ENCODE measurements at places on chromosomes 12 and 14.

DNA sequence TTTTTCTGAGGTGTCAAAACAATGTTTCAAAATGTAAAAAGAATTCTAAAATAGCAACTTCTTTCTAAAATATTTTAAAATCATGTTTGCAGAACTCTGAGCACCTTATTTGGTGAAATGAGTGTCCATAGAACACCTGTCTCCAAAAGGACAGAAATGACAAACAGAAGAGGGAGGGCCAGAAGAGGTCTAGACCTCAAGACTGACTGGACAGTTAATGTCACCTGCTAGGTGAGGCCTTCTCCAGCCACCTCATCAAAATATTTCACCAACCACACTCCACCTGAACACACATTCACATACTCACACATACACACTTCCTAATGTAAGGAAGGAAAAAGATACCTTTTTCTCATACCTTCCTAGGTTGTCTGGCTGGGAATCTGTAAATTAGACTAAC lies 147.8 kb upstream of the PLEKHA5 start:
- DNase-seq = no peak

- no peak for DNase-seq
These were observed 46.9 kb downstream of the SLC25A47 start for GRCh38 chr14:100370003-100370402.

DNA sequence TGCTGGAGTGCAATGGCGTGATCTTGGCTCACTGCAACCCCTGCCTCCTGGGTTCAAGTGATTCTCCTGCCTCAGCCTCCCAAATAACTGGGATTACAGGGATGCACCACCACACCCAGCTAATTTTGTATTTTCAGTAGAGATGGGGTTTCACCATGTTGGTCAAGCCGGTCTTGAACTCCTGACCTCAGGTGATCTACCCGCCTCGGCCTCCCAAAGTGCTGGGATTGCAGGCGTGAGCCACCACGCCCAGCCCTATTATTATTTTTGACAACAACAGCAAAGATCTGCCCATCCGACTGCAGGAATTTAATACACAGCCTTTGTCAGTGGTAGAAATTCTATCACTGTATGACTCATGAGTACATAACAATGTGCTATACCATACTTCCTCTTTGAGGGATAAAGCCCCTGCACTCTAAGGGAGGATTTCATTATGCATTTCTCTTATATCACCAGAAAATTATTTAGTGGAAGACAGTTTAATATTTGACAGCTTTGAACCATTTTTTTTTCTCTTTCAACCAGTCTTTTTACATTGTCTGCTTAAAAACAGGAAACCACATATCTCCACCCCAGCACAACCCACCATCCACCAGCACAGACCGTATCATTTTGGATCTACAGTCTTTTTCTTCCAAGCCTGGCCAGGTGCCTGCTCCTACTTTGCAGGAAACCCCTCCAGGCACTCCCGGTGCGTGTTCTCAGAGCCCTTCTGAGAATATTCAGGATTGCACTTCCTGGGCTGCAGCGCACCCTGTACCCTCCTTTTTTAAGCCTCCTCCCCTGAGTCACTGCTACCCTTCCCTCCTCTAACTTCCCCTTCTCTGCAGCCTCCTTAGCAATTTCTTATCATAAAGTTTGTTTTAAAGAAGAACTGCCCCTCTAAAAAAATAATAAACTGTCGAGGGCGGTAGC lies 594 bp downstream of the ARHGDIB start:
- peak; percentile 44 for DNase-seq

GRCh38 chr12:51262758-51263177 lies 7.4 kb downstream of the SMAGP start:
- no peak for DNase-seq

DNA sequence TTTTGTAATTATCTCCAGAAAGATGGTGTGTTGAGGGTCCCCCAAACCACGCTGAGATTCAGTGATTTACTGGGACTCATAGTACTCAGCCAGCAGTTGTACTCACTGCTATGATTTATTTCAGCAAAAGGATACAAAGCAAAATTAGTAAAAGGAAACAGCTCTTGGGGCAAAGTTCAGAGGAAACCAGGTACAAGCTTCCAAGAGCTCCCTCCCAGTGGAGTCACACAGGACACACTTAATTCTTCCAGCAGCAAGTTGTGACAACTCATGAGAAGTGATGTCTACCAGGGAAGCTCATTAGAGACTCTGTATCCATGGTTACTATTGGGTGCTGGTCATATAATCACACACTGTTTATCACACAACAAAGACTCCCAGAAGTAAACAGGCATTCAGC lies 38.7 kb downstream of the TTC8 start:
- no peak for DNase-seq

- DNase-seq = no peak
These were observed 4.2 kb downstream of the TAMALIN start for GRCh38 chr12:52010692-52011601.

DNA sequence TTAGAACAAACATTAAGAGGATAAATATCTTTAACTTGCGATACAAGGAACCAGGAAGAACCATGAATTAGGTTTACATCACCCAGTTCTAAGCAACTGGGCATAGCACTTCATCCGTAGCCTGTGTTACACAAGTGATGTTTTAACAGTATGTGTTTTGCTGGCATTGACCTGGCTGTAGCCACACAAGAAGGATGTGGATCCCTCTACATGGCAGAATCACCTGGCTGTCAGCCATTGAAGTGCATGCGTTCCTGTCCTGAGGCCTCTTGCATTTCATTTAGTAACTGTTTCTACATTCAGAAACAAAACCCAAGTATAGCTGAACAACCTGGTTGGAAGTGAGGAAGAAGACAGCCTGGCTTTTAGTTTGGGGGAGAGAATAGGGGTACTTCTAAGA lies 72.2 kb downstream of the TGFB3 start:
- no peak for DNase-seq

GRCh38 chr12:49015196-49015595 lies 3.4 kb downstream of the PRKAG1 start:
- DNase-seq = no peak

GRCh38 chr14:101110729-101111619 lies 207.5 kb upstream of the RTL1 start:
- no peak for DNase-seq

DNA sequence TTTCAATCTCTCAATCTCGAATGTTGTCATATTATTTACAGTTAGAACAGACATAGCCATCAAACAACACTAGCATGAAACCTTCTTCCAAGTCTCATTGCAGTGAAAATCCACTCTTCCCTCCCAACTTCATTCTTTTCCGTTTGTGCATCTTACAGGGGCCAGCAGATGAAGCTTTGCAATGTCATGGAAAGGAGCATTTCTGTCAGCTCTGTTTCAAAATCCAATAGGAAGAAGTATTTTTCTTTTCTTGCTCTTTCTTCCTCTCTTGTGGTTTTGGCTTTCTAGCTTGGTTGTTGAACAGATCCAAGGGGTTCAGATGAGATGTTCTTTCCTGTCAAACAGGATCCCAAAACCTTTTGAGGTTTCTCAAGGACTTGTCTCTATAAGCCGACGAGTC lies 416.6 kb downstream of the AEBP2 start:
- DNase-seq = no peak

DNA sequence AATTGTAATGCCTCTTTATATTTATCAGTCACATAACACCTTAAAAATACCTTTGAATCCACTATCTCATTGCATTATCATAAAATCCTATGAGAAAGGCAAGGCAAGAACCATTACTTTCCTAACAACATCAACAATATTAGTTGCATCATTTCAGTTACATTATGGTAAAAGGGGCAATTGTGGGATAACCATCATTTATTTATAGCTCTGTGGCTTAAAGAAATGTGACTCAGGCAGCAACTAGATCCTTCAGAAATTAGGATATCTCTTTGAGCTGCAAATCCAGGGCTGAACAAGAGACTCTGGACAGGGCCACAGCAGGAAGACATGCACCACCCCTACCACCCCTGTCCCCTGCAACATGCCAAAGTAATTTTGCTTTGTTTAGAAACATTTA lies 36.4 kb downstream of the EPS8 start:
- no peak for DNase-seq

- DNase-seq = no peak
These were observed 38.8 kb downstream of the TESC start for GRCh38 chr12:117060246-117060928.

GRCh38 chr14:75429562-75429961 lies 1.7 kb downstream of the JDP2 start:
- DNase-seq = no peak

DNA sequence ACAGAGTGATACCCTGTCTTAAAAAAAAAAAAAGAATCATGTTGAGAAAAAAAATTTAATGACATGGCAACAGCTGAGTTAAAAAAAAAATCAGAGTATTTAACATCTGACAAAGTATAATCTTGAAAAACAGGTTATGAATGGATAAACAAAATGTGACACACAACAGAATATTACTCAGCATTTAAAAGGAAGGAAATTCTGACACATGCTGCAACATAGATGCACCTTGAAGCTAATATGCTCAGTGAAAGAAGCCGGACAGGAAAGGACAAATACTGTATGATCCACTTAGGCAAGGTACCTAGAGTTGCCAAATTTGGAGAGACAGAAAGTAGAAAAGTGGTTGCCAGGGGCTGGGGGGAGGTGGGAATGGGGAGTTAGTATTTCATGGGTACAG lies 19.4 kb upstream of the EIF2B2 start:
- no peak for DNase-seq

DNA sequence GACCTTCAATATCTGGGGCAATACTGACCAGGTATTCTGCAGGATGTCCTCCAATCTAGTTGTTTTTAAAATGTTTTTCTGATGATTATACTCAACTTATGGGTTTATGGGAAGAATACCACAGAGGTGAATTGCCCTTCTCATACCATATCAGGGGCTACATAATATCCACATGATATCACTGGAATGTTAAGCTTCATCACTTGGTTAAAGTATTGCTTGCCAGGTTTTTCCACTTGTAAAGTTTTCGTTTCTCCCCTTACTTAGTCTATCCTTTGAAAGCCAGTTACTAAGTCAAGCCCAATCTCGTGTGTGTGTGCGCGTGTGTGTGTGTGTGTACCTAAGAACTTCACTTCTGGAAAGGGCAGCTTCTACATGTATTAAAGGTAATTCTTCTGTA lies 980.9 kb upstream of the FBXO33 start:
- no peak for DNase-seq

- no peak for DNase-seq
These were observed 836.7 kb upstream of the FOXG1 start for GRCh38 chr14:27929797-27930347.

GRCh38 chr14:66293533-66294105 lies 192.6 kb upstream of the CCDC196 start:
- DNase-seq = no peak

GRCh38 chr12:11855983-11856374 lies 206.5 kb downstream of the ETV6 start:
- DNase-seq = no peak

GRCh38 chr14:59041308-59041707 lies 147.2 kb upstream of the DAAM1 start:
- no peak for DNase-seq

DNA sequence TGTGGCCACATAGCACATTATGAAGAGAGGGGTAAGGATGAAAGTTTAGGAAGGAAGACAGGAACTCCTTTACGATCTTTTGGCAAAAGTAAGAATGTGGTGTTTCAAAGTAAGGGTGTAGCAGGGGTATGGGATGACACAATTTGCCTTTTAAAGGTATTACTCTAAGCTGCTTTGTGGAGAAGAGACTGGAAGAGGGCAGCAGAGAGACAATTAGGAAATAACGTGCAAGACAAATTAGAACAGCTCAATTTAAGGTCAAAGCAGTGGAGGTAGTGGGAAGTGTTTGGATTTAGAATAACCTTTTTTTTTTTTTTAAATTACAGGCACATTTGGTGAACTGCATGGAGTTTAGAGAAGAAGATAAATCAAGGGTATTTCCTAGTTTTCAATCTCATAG lies 342.6 kb downstream of the NOVA1 start:
- no peak for DNase-seq

Data from germinal center (tissue), 1 donor.